Ovary (tissue), 10 donors: ENCODE measurements at places on chromosomes 1 and 21. TPM values are rescaled to one million over a fixed set of nuclear protein-coding genes. Genes with fewer than 3 reads are reported as not detected.

Gene SLC2A5
- 6.4 TPM for total RNA-seq

GRCh38 chr1:226676381-226676780 is 62.7 kb downstream of the ITPKB start:
- DNase-seq, result no peak
- no peak overlapping the region for H3K4me3 ChIP-seq
- no peaks in the 10 kb centered on the region for H3K36me3 ChIP-seq
- no peak overlapping the region for H3K27ac ChIP-seq
- peaks cover 19% of the 10 kb centered on the region for H3K4me1 ChIP-seq

DNA sequence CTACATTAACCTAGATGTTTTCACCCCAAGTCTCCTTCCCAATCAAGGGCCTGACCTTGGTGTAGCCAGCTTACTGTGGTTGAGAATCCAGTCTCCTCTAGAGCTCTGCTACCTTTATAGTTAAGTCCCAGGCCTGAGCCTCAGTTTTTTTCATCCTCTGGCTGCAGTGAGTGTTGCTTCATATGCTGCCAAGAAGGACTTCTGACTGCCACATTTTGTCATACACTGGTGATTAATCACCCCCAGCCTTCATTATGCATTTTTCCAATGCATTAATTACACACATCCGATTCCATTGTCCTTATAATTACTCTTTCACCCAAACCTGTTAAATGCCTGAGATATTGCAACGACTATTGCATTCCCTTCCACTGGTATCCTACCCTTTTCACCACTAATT is 66.3 kb upstream of the FGGY start:
- H3K4me1 ChIP-seq, result no peaks in the 10 kb centered on the region
- H3K36me3 ChIP-seq, result no peaks in the 10 kb centered on the region
- DNase-seq, result no peak
- H3K27ac ChIP-seq, result no peak overlapping the region

DNA sequence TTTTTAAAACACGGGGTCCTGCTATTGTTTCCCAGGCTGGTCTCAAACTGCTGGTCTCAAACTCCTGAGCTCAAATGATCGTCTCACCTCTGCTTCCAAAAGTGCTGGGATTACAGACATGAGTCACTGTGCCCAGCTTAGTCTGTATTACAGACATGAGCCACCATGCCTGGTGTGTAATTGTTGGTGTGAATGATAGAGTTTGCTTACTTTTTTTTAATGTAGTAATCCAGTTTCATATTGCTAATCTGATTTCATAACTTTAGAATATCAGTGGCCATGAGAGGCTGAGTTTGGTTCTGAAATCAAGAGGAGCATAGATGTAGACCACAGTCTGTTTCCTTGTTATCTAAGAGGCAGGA is 3.4 kb downstream of the EPB41 start:
- no peak overlapping the region for H3K27ac ChIP-seq
- no peak for DNase-seq
- no peaks in the 10 kb centered on the region for H3K27me3 ChIP-seq
- H3K36me3 ChIP-seq, result no peaks in the 10 kb centered on the region
- no peak overlapping the region for H3K4me3 ChIP-seq

DNA sequence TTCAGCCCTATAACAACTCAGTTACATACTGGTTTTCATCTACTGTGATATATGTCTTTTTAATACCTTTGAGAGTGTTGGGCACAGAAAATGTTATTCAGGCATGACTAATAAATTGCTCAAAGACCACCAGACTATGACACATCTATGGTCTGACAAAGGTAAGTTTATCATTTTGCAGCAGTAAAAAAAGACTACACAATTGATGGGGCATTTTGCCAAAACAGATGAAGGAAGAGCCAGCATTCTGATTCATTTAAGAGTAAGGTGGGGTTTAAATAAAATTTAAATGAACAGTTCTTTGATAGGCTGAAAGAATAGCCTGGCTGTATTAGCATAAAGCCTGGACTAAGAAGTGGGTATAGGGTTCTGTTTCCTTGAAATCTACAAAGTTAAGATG is 8.8 kb upstream of the RNPC3 start:
- no peak for DNase-seq
- H3K4me1 ChIP-seq, result no peaks in the 10 kb centered on the region
- no peaks in the 10 kb centered on the region for H3K36me3 ChIP-seq
- no peak overlapping the region for H3K27ac ChIP-seq

Gene KIF26B
- 0.54 TPM for total RNA-seq

DNA sequence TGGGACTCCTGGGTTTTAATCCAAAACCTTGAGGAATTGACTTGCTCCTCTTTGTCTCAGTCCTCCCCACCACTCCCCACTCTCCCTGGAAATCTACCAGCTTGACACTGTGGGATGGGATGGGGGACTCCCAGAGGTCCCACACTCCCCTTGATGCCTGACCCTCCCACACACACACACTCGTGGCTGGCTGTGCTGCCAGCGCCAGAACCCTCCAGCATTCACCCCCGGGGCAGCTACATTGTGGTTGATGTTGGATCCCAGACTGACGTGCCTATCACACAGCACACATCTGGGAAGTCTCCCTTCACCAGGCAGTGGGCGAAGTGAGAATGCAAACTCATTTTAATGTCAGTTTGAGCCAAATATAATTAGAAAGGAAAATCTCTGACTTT is 10.0 kb downstream of the KIRREL1 start:
- H3K27ac ChIP-seq, result no peak overlapping the region
- peaks cover 61% of the 10 kb centered on the region for H3K4me1 ChIP-seq
- no peak overlapping the region for H3K4me3 ChIP-seq

- H3K4me1 ChIP-seq, result no peaks in the 10 kb centered on the region
- DNase-seq, result no peak
- H3K36me3 ChIP-seq, result no peaks in the 10 kb centered on the region
- no peak overlapping the region for H3K27ac ChIP-seq
Measured at GRCh38 chr1:14724678-14725077, 126.2 kb downstream of the KAZN start.

Gene GIPC2
- total RNA-seq, result 3.0 TPM

Gene AGTRAP
- total RNA-seq, result 29.8 TPM

- H3K4me1 ChIP-seq, result no peaks in the 10 kb centered on the region
- DNase-seq, result no peak
- no peaks in the 10 kb centered on the region for H3K36me3 ChIP-seq
- H3K4me3 ChIP-seq, result no peak overlapping the region
- no peak overlapping the region for H3K27ac ChIP-seq
Measured at GRCh38 chr1:21645550-21645949, 23.6 kb downstream of the RAP1GAP start.

DNA sequence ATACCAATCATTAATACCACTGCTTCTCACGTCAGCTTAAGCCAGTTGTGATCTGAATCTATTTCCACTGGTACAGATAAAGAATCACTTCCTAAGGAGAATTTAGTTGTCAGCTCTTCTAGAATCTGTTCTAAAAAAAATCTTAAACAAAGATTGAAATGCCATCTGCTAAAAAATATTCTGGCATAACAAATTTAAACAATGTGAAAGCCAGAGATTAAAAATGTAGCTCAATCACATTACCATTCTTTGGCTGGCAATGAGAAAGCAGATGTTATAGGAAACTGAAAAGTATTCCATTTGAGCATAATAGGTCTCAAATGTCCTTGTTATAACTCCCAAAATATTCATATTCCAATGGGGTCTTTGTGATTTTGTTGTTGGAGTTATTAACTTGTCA is 21.7 kb upstream of the LRRC8B start:
- no peaks in the 10 kb centered on the region for H3K36me3 ChIP-seq
- H3K27ac ChIP-seq, result no peak overlapping the region
- no peaks in the 10 kb centered on the region for H3K27me3 ChIP-seq
- no peak for DNase-seq
- H3K4me1 ChIP-seq, result no peaks in the 10 kb centered on the region

GRCh38 chr1:175035865-175036264 is 12.6 kb upstream of the MRPS14 start:
- H3K4me3 ChIP-seq, result no peak overlapping the region
- no peaks in the 10 kb centered on the region for H3K36me3 ChIP-seq
- no peaks in the 10 kb centered on the region for H3K4me1 ChIP-seq
- no peak overlapping the region for H3K27ac ChIP-seq

DNA sequence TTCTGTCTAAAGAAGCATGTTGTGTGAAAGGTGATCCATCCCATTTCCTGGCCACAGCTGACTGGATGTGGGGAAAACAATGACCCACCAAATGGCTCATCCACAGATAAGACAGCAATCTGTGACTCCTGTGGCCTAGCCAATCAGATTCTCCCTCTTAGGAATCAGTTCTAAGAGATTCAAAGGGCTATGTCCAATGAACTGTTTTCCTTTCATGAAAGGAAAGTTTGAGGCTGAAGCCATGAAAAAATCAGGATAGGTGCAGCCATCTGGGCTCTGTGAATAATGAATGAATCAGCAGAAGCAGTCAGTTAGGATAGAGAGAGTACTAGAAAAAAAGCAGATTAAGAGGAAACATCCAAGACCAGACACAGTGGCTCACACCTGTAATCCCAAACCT is 164.7 kb downstream of the NRIP1 start:
- H3K36me3 ChIP-seq, result no peaks in the 10 kb centered on the region
- H3K27me3 ChIP-seq, result no peaks in the 10 kb centered on the region
- no peak for DNase-seq

DNA sequence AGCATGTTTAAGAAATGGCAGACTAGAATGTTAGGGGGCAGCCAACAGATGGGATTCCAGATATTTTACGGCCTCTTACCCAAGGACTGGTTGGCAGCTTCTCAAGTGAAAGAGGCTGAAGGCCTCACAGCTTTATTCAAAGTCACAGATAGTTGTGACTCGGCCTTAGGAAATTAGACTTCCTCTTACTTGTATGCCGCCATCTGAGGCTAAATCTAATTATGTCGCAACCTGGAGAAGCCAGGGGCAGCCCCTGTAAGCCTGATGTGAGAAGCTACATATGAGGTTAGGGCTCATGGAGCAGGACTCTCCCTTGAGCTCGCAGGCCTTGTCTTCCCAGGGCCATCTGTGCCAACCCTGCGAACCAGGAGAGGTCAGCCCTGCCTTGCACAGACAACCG is 352.5 kb downstream of the HHAT start:
- DNase-seq, result no peak
- no peaks in the 10 kb centered on the region for H3K4me1 ChIP-seq
- no peaks in the 10 kb centered on the region for H3K27me3 ChIP-seq
- H3K36me3 ChIP-seq, result no peaks in the 10 kb centered on the region
- H3K4me3 ChIP-seq, result no peak overlapping the region

- no peaks in the 10 kb centered on the region for H3K4me1 ChIP-seq
- H3K36me3 ChIP-seq, result no peaks in the 10 kb centered on the region
- DNase-seq, result no peak
- H3K4me3 ChIP-seq, result no peak overlapping the region
- H3K27ac ChIP-seq, result no peak overlapping the region
- no peaks in the 10 kb centered on the region for H3K27me3 ChIP-seq
Measured at GRCh38 chr1:232271299-232271698, 358.6 kb downstream of the SIPA1L2 start.

Gene OR2T29
- not detected for total RNA-seq

GRCh38 chr21:46119144-46119636 is 21.3 kb downstream of the COL6A2 start:
- H3K4me1 ChIP-seq, result no peaks in the 10 kb centered on the region
- DNase-seq, result peak; percentile 20
- H3K36me3 ChIP-seq, result no peaks in the 10 kb centered on the region
- H3K4me3 ChIP-seq, result no peak overlapping the region
- H3K27ac ChIP-seq, result no peak overlapping the region

- no peaks in the 10 kb centered on the region for H3K36me3 ChIP-seq
- peaks cover 9% of the 10 kb centered on the region for H3K4me1 ChIP-seq
- no peak for DNase-seq
- no peak overlapping the region for H3K27ac ChIP-seq
Measured at GRCh38 chr1:45929257-45929687, 125.9 kb downstream of the MAST2 start.

Gene DPT
- 25.2 TPM for total RNA-seq

DNA sequence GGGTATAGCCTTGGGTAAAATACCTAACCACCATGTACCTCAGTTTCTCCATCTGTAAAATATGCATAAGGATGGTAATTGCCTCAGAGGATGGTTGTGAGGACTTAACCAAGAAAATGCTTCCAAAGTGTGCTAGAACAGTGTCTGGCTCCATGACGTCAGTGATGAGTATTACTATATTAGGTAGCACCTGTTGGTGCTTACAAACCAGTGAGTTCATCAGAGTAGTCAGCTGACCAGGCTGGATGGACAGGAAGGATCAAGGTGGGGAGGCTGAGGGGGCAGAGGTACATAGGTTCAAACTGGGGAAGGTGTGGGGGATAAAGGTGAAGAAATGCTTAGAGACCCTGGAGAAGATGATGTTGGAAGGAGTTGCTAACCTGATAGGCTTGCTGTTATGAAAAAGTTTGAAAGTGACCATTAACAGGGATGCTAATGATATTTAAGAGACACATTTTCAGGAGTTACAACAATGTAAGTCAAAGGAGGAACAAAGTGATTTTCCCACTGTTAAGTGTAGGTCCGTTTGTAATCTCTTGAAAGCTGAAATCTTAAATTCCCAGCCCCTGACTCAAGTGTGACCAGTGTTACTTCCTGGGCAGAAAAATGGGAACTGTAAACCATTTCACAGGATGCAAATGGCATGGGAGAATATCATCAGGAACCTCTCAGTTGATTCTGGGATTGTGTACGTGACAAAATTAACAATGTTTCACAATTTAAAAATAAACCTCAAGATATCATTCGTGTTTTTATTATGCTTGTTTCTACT is 4.4 kb downstream of the NTPCR start:
- peaks cover 3% of the 10 kb centered on the region for H3K4me1 ChIP-seq
- H3K4me3 ChIP-seq, result no peak overlapping the region
- H3K27ac ChIP-seq, result no peak overlapping the region
- no peak for DNase-seq
- H3K36me3 ChIP-seq, result no peaks in the 10 kb centered on the region

- H3K36me3 ChIP-seq, result no peaks in the 10 kb centered on the region
- H3K4me3 ChIP-seq, result no peak overlapping the region
- H3K4me1 ChIP-seq, result no peaks in the 10 kb centered on the region
- no peak for DNase-seq
Measured at GRCh38 chr1:168636642-168637111, 60.3 kb downstream of the XCL1 start.

- no peak overlapping the region for H3K4me3 ChIP-seq
- no peaks in the 10 kb centered on the region for H3K27me3 ChIP-seq
- no peaks in the 10 kb centered on the region for H3K36me3 ChIP-seq
- no peak for DNase-seq
- H3K27ac ChIP-seq, result no peak overlapping the region
Measured at GRCh38 chr1:56509713-56510641, 69.4 kb downstream of the PLPP3 start.

DNA sequence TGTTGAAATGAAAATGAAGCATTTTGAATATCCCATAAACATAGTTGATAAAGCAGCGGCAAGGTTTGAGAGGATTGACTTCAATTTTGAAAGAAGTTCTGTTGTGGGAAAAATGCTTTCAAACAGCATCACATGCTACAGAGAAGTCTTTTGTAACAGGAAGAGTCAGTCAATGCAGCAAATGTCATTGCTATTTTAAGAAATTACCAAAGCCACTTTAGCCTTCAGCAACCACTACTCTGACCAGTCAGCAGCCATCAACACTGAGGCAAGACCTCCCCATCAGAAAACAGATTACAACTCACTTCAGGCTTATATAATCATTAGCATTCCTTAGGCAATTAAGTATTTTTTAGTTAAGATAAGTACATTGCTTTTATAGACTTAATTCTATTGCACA is 33.8 kb upstream of the FCRL3 start:
- no peak overlapping the region for H3K4me3 ChIP-seq
- no peak for DNase-seq
- H3K27me3 ChIP-seq, result no peaks in the 10 kb centered on the region
- H3K27ac ChIP-seq, result no peak overlapping the region
